ENCODE measurements at places on chromosomes 5 and 9.

DNA sequence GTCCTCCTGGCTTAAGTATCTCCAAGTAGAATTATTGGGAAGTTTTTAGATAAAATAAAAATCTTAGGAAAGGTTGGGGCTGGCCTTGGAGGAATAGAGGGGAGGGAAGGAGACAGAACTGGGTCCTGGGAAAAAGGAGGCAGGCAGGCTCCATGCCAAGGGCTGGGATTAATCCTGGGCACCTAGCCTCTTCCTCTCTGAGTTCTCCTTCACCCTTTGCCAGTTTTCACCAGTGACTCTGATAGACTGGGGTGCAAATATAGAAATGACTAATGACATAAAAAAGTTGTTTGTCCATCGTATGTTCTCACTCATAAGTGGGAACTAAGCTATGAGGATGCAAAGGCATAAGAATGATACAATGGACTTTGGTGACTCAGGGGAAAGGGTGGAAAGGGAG lies 81.9 kb downstream of the RMI1 start:
- no peak for DNase-seq

DNA sequence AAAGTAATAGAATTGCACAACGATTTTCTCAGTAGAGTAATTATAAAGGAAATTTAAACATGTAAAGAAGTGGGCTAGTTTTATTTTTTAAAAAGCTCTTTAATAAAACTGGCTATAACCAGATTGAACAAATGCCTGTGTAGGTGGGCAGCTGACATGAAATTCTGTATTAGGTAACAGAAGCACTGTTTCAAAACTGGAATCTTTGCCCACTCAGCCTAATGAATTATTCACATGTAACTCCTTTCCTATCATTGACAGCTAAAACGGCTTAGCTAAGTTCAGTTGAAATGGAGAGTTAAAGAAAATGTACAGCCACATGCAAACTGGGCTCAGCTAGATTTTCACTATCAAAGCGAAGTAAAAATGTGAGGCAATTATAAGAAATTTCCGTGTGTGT lies 1300.1 kb upstream of the ACO1 start:
- DNase-seq, result no peak

GRCh38 chr5:59790376-59790775 lies 103.2 kb downstream of the PDE4D start:
- no peak for DNase-seq

DNA sequence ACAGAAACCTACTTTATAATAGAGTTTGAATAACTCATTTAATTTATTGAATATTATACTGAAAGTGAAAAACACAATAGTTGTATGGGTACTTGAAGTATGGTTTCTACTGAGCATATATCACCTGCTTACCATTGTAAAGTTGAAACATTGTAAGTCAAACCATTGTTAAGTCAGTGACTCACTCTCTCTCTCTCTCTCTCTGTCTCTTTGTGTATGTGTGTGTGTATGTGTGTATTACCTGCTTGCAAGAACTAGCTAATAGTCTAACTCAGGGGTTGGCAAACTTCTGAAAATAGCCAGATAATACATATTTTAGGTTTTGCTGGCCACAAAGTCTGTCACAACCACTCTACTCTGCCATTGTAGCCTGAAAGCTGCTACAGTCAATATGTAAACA lies 564.3 kb upstream of the ZNF608 start:
- DNase-seq, result no peak

DNA sequence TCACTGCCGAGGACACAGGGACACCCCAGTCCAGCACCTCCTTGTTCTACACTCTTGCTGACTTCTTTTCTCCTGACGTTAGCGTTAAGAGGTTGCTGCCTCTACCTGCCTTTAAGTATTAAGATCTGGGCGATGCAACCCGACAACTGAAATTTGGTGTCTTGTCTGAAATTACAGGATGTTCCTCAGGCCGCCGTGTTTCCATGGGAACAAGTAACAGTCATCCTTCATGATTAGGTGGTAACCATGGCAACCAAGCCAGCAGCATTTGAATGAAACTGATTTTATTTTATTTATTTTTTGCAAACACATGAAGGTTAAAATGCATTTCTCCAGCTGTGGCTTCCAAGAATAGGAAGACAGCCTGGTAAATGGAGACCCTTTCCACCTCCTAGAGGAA lies 20.8 kb downstream of the DAB2IP start:
- no peak for DNase-seq

- no peak for DNase-seq
Measured at GRCh38 chr9:68597362-68597997, 56.8 kb upstream of the TMEM252 start.

GRCh38 chr9:133945977-133946753 lies 46.0 kb downstream of the VAV2 start:
- no peak for DNase-seq

GRCh38 chr9:35713578-35713977 lies 18.4 kb downstream of the TLN1 start:
- no peak for DNase-seq

GRCh38 chr9:36504156-36504555 lies 68.5 kb upstream of the MELK start:
- DNase-seq, result no peak

DNA sequence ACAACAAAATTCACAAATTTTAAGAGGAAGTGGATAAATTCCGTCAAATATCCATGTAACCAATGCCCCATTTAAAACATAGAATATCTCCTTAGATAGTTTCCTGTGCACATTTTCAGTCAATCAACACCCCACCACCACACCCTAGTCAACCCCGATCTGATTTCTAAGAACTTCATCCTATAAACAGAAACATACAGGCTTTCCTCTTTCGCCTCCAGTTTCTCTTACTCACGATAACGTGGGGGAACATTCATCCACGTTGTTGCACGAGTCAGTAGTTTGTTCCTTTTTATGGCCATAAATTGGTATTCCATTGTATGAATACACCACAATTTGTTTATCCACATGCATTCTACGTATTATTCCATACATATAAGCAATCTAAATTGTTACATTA lies 35.6 kb upstream of the TRIO start:
- DNase-seq, result no peak

DNA sequence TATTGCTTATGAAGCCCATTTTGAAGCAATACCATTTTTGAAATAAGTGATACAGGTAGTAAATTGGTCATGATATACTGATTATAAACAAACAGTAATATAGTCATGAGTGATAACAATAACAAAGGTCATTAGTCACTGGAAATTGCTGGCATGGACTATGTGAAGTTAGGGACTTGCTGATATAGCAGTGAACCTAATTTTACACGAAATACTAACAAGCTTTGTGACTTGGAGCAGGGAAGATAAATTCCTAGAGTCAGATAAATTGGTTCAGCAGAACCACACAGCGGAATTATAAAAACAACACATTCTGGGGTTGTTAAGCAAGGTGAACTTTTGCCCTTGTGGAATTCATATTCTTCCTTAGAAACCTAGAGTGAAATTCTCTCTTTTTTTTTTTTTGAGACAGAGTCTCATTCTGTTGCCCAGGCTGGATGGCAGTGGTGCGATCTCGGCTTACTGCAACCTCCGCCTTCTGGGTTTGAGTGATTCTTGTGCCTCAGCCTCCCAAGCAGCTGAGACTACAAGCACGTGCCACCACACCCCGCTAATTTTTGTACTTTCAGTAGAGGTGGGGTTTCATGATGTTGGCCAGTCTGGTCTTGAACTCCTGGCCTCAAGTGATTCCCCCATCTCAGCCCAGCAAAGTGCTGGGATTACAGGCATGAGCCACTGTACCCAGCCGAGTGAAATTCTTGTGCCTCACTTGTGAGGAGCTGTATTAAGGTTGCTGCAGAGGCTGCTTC lies 6.0 kb downstream of the UGCG start:
- no peak for DNase-seq

DNA sequence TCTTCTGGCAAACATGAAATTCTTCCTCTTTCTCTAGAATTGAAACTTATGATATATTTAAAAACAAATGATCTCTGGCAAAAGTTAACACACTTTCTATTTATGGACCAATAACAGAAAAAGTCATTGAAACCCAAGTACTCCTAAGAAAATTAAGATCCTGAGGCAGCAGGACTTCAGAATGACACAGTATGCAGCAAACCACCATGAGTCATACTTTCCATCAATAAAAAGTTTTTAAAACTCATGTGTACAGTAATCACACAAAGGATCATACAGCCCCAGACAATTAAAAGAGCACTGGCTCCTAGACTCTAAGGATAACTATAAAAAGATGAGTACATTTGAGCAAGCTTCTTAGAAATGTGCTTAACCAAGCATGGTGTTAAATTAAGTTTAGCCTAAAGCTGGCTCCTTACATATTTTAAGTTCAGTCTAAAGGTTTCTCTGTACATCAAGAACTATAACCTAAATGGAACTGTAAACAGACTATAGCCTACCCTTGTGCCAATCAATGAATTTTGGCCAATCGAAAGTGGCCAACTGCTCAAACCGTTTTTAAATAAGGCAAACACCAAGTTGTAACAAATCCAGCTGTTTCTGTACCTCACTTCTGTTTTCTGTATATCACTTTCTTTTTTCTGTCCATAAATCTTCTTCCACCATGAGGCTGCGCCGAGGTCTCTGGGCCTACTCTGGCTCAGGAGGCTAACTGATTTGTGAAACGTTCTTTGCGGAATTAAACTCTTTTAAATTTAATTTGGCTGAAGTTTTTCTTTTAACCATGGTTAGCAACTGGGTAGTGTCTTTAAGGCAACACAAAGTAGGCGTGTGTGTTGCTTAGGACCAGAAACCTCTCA lies 232.1 kb upstream of the PIK3R1 start:
- no peak for DNase-seq

DNA sequence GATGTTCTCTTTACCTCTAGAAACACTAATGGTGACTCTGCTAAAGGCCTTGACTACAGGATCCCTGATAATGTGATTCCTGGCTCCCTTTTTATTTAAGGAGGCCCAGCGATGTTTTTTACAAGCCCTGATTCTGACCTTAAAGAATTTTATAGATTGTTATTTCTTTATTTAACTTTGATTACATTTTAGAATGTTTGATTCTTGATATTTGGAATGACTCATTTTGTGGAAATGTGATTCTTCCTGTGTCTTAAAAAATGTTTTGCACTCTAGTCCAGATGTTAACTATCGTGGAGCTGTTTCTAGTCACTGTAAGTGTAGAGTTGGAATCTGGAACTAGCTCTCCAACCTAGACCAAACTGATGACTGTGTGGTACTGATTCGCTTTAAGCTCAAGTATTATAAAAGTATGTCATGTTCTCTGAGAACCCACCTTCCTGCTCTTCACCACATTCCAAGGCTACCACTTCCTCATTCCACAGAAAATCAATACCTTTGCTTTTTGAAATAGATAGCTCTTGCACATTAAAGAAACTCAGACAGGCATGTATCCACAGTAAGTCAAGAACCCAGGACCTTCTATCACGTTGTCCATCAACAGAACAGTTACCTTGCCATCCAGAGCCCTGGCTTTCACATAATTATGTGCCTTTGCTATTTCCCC lies 65.2 kb downstream of the JMY start:
- DNase-seq, result no peak

- DNase-seq, result no peak
Measured at GRCh38 chr5:15506146-15506545, 6.2 kb downstream of the FBXL7 start.

DNA sequence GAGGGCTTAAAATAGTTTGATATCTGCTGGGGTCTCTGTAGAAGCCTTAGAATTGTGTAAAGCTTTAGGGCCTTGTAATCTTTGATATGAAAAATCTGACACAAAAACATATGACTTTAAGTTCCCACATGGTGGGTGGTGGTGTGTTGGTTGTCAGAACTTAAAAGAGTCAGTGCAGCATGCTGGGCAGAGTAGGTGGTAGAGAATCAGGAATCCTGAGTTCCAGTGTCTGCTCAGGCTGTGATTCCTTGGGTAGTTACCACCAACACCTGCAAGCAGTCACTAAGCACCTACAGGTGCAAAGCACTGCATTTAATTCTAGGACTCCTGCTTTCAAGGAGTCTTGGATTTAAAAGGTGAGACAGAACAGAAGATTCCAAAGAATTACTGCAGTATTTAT lies 144.6 kb downstream of the ACER2 start:
- no peak for DNase-seq

DNA sequence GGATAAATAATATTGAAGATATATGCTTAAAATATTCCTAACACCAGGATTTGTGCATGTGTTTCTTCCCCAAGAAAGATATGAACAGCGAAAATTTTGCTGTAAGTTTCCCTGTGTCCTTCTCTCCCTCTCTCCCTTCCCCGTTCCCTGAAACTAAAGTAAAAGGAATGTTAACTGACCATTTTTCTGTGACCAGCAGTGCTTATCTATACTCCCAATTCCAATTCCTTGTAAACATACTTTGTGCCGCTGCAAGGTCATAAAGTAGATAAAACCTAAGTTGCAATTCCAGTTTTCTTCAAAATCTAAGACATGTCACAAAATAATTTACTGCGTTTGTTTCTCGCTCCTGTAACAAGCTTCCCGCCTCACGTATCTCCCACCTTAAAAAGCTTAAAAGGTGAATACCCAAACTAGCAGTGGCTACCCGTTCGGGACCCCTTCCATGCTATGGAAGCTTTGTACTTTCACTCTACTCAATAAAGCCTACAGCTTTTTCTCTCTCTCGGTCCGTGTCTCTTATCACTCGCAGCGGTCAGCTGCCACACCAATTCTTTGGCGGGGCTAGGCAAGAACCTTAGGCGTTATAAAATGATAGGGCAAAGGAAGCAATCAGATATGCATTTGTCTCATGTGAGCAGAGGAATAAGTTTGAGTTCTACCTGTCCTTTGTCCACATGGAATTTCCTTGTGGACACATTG lies 1798.0 kb downstream of the EFNA5 start:
- DNase-seq, result no peak

DNA sequence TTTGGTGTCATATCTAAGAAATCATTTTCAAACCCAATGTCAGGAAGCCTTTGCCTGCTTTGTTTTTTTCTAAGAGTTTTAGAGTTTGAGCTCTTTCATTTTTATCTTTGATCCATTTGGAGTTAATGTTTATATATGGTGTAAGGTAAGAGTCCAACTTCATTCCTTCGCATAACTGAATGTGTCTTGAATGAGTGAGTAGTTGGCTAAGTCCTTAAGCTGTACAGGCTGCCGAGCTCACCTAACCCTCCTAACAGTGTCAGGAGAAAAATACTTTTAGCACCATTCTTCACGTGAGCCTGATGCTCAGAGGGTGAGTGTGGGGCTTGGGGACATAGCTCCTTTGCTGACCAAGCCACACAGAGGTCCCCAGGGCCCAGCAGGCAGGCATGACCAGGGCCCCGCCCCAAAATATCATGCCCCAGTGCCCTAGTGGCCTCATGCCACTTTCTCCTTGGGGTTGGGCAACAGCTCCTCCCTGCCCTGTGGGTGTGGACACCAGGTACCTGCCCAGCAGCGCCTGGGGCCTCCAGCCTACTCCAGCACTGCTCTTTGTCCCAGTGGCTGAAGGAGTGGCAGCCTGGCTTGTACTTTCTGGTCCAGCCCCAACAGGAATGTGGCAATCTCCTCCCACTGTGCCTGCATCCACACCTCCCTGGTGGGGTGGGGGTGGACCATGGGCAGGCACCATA lies 17.2 kb downstream of the PPARGC1B start:
- DNase-seq, result no peak

- no peak for DNase-seq
Measured at GRCh38 chr9:123091459-123091858, 58.0 kb downstream of the GPR21 start.

All from T1000 (cell line).